Esophagus (tissue), 2 donors: ENCODE measurements at places on chromosomes 12 and 14. TPM values are rescaled to one million over a fixed set of nuclear protein-coding genes. Genes with fewer than 3 reads are reported as not detected.

TPH2 gene
- not detected for polyA plus RNA-seq

KRT79 gene
- polyA plus RNA-seq, result 1.8 TPM

CCDC197 gene
- polyA plus RNA-seq, result not detected

TAS2R50 gene
- not detected for polyA plus RNA-seq

SLC17A8 gene
- not detected for polyA plus RNA-seq

SAMD15 gene
- polyA plus RNA-seq, result 0.34 TPM

CCDC196 gene
- polyA plus RNA-seq, result not detected

NACA gene
- 1,812 TPM for polyA plus RNA-seq

TRPV4 gene
- 6.7 TPM for polyA plus RNA-seq

NOC4L gene
- polyA plus RNA-seq, result 20.6 TPM

SLC7A7 gene
- polyA plus RNA-seq, result 1.5 TPM

CLEC2D gene
- polyA plus RNA-seq, result 5.2 TPM

TGM1 gene
- 609 TPM for polyA plus RNA-seq

PAX9 gene
- polyA plus RNA-seq, result 51.9 TPM

SLC6A15 gene
- 2.0 TPM for polyA plus RNA-seq

RNASE2 gene
- polyA plus RNA-seq, result 0.46 TPM

ERO1A gene
- 592 TPM for polyA plus RNA-seq

NUDT4 gene
- polyA plus RNA-seq, result 7.0 TPM

PTHLH gene
- 6.8 TPM for polyA plus RNA-seq

NAV3 gene
- 0.41 TPM for polyA plus RNA-seq

RDH11 gene
- polyA plus RNA-seq, result 39.9 TPM

ALKBH1 gene
- 5.8 TPM for polyA plus RNA-seq

PRH2 gene
- polyA plus RNA-seq, result not detected
